ENCODE measurements at places on chromosomes 2 and 18.

DNA sequence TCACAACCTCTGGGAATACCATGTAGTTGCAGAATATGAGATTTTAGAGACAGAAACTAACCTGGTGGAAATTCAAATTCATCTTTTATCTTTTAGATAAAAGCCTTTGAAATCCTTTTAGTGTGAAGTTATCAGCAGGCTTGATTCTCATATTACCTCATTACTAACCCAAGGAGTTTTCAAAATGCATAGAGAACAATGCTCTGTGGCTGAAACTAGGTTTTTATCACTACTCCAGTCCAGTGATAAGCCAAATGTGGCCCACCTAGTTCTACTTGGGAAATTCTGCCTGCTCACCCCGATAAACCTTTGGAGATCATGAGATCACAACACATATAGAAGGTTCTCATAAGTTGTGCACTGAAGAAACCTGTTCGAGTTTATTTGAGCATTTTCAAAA, 121.7 kb downstream of the MMADHC start:
- no peak for DNase-seq

GRCh38 chr18:9743200-9744016, 35.3 kb downstream of the RAB31 start:
- DNase-seq, result no peak

GRCh38 chr18:45839414-45840395, 14.2 kb downstream of the SIGLEC15 start:
- DNase-seq, result no peak

GRCh38 chr2:190831941-190832340, 48.7 kb upstream of the GLS start:
- DNase-seq, result no peak

GRCh38 chr2:209334188-209335017, 89.4 kb upstream of the MAP2 start:
- DNase-seq, result peak; percentile 42

DNA sequence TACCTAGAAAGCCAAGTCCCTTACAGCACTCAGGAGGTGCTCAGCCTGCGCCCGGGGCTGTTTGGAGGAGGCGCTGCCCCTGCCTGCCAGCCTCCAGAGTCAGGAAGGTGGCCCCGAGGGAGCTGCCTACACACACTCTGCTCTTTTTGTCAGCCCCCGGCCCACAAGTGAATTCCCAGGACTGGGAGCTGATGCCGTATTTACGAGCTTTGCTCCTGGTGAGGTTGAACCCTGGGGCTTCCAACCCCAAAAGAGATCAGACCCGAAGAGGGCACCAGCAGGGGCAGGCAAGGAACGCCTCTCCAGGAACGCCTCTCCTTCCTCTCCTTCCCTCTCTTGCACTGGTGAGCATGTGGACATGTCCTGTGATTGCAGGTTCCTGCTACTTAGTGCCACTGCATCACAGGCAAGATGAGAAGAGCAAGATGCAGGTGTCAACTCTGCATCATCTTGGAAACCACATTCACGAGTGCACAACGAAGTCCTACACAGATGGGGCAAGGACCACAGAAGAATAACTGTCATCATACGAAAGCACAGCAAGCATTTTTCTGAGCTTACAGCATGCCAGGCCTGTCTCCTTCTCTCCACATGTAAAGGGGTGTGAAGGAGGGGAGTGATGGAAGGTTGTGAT, 126.7 kb downstream of the NDUFA10 start:
- DNase-seq, result no peak

GRCh38 chr2:128386066-128386465, 67.4 kb upstream of the HS6ST1 start:
- DNase-seq, result no peak

DNA sequence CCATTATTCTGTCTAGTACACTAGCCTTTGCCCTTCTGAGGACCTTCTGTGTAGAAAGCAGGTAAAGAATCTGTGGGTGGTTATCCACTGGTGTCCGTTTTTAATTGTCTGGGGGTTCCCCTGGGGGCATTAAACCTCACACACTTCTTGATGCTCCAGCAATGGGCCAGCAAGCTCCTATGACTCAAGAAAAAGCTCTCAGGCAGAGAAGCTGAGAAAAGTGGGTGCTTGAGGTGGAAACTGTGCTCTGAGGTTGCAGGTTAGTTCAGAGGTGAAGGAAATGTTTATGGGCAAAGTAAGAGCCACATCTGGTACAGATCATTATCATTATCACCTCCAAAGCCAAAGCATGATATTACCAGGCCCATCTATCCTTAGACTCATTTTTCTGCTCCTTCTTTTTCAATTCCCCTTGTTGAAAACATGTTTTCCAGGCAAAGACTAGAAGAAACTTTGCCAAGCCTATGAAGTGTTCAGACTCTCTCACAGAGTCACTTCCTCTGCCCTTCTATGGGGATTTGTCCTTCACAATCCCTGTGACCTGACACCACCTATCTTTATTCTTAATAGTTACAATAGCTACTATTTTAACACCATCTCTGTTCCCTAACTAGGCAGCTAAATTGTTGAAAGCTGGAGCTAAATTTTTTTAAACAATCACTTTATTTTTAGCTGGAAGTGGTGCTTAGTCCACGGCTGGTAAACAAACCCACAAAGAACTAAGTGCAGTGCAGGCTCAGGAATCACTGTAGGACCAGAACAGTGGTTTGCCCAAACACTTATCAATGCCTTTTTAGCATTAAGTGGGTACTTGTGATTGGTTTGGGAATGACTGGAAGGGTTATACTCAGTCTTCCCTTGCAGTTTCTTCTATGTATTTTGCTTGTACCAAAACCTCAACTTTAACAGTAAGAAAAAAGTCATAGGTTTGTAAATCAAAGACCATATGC, 512.8 kb upstream of the POU3F3 start:
- DNase-seq, result no peak

DNA sequence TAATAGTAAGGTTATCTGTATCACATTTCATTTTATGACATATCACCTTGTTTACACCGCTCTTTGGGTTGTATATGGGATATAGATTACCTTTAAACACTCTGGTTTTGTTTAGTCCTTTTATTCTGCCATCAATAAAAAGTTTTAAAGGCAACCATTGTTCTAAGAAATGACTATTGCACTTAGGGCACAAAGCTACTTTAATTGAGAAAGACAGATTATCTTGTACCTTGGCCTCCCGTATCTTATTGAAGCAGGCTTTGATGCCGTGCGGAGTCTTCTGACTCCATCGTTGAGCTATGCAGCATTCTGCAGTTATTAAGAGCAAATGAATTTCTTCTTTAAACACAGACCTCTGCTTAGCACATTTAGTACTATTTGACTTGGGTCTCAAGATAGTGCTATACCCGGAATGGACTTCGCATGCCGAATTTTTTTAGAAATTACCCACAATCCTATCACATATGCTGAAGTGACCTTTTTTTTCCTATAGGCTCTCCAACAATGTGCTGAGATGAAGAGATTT, 16.7 kb downstream of the PKDCC start:
- no peak for DNase-seq

GRCh38 chr2:102661846-102662245, 42.5 kb downstream of the SLC9A2 start:
- DNase-seq, result no peak

DNA sequence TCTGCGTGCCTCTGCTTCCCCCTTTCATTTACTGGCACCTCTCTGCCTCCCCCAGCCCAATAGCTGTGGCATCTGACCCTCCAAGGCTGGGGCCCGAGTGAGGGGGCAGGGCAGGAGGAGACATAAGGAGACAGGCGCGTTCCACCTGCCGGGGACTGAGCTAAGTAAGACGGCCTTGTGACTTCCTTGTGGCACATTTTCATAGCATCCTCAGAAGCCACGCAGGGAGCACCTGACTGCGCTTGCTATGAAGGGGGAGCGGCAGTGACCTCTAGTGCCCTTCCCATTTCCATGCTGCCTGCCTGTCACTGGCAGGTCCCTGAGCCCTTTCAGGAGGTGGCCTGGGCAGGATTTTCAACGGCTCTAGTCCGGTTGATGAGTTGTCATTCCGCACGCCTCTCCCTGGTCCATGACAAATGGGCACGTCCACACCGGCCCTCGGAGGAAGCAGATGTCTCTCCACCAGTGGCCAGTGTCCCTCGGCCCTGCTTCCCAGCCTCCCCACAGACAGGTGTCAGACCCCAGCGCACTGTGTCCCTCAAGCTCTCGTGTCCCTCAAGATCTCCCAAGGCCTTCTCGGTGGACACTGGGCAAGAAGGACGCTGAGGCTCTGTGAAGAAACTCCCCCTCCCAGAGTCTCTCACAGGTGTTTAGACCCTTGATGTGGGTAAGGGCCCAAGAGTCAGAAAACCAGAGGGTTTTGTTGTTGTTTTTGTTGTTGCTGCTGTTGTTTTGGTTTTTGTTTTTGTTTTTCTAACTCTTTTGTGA, 42.7 kb downstream of the CYP26B1 start:
- DNase-seq, result no peak

DNA sequence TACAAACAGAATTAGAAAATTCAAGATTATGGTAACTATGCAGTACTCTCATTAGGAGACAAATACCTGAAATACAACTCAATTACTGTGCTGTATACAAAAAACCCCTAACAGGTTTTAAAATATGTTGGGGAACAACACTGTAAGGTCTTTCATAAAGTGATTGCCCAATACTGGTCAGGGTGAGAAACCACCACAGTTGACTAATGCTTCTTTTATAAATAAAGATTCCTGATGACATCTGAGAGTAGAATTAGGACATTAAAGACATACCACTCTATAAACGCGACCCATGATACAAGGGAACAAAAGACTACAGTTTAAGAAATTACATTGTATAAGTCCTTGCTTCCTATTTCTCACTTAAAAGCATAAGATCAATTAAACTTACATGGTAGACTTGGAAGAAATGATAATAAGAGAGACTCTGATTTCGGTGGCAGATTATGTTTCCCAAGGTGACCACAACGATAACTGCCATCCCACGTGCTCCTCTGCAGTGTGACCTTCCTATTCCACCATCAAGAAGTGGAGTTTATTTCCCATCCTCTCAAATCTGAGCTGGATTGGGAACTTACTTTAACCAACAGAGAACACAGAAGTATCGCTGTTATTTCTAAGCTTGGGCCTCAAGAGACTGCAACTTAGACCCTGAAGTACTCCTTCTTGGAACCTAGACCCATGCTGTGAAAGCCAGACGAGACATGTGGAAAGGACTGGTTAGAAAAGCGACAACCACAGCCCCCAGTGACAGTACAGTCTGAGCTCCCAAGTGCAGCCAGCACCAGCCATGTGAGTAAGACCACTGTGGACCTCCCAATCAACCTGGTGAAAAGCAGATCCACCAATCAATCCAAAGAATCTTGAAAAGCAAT, 52.3 kb downstream of the ZNF521 start:
- DNase-seq, result no peak

DNA sequence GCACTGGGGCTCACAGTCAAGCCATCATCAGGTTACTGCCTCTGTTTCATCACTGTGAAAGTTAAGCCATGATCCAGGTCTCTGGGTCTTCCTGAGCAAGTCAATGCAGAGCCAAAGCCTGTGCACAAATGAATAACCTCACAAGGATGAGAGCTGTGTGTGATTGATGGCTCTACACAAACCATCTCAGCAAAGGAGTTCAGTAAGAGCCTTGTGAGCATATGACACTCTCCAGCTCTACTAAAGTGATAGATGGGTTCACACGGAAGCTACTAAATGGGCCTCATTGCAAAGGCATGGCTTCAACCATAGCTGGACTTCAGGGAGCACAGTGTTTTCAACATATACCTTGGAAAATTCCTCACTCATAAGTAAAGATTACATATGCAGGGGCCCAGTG, 101.5 kb downstream of the AFF3 start:
- no peak for DNase-seq

- no peak for DNase-seq
Measured at GRCh38 chr18:77107292-77107691, 25.3 kb downstream of the MBP start.

DNA sequence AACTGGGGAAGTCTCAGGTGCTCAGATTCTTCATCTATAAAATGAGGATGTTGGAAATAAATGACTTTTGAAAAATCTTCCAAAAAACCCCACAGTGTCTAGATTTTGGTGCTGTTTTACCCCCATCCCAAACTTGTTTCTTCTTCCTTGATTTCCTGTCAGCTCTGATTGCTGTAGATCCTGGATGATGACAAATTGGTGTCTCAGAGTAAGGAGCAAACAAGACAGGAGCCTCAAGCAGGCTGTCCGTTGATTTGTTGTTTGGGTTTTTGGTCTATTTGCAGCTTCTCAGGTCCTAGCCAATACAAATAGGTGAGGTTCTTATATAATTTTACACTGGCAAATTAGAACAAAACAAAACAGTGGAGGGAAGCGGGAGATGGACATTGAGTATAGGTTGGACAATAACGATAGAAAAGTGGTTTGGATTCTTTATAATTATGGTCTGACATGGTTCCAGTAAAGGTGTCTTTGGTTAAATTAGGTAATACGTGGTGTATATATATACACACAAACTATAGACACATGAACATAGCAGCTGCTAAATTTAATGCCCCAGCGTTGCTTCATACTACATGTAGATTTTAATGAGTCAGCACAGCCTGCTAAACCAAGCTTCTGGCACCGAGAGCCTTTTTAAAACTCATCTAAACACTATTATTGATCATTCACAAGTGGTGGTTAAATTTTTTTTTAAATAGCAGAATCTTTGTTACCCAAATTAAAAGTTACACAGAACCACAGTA, 142.5 kb downstream of the FMNL2 start:
- DNase-seq, result no peak

GRCh38 chr2:227043981-227044380, 120.0 kb downstream of the COL4A4 start:
- DNase-seq, result peak; percentile 43

DNA sequence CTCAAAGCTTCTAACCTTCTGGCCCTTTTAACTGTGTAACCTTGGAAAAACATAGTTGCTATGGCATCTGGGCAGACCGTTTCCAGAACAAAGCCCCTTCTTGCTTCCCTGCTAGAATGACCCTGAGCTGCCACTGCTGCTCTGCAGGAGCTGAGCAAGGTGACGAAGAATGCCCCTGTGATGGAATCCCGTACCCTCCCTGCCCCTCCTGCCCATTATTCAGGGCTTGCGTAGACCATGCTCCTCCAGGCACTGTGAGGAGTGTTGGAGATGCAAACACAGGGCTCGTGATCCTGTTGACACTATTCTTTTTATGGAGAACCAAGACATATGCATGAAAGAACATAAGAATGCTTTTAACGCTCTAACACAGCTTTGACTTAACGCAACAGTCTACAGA, 191.1 kb downstream of the CDH2 start:
- DNase-seq, result no peak

- no peak for DNase-seq
Measured at GRCh38 chr2:99818842-99819241, 323.5 kb downstream of the AFF3 start.

DNA sequence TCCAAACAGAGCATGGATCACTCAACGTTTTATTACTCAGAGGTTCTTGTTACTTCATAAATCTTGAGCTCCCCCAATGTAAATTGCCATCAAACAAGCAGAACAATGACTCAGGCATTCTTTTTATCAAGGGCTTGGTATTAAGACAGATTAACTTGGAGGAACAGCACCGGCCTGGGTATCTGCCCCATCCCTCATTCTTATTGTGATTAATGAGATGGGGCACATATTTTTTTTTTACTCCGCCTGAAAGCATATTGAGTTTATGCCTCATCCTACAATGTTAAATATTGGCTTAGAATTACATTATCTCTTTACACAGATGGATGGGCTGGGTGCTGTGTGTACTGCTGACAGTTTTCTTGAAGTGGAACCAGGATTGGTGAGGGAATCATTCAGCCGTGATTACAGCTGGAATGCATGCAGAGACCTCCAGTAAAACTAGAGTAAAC, 387.3 kb downstream of the CLIP4 start:
- DNase-seq, result no peak
